ENCODE measurements at places on chromosomes 13 and 19.

- DNase-seq, result no peak
Observed at GRCh38 chr13:61180234-61180633, 235.4 kb downstream of the PCDH20 start.

DNA sequence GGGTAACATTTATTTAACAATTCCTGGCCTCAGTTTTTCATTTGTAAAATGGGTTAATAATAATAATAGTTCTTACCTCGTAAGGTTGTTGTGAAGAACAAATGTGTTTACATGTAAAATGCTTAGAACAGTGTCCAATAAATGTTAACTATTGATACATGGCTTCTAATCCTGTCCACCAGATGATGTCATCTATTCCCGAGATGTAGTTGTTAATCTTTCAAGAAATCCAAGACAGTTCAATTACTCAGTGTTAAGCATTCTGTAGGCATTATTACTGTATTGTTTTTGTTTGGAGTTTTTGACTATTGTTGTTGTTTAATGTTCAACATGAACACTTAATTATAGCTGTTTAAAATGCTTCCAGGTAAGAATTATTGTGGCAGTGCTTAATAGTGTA lies 131.0 kb upstream of the FNDC3A start:
- DNase-seq, result no peak

DNA sequence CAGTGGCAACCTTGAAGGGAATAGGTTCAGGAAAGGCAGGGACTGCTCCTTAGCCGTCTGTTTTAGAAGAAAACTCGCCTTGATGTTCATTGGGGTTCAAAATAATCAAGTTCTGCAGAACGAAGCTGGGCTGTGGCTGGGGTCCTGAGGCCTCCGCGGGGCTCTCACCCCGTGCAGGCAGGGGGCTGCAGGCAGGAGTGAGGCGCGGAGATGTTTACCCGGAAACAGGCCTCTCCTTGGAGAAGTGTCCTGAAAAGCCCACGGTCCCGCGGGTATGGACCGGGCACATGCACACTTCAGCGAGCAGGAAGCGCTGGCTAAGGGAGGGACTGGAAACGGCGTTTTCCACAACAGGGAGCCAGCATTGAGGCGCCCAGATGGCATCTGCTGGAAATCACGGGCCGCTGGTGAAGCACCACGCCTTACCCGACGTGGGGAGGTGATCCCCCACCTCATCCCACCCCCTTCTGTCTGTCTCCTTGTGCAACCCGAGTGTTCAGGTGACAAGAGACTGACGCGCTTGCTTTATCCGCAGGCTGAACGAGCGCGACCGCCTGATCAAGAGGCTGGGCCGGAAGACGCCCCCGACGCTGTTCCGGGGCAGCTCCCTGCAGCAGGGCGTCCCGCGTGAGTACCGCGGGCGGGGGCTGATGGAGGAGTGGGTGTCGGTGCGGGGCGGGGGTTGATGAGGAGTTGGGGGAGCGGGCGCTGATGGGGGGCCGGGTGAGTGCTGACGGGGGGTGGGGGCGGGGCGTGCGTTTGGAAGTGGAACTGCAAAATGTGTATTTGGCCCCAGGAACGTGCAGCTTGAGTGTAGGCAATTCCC lies 39.6 kb downstream of the SHISA2 start:
- peak; percentile 43 for DNase-seq

DNA sequence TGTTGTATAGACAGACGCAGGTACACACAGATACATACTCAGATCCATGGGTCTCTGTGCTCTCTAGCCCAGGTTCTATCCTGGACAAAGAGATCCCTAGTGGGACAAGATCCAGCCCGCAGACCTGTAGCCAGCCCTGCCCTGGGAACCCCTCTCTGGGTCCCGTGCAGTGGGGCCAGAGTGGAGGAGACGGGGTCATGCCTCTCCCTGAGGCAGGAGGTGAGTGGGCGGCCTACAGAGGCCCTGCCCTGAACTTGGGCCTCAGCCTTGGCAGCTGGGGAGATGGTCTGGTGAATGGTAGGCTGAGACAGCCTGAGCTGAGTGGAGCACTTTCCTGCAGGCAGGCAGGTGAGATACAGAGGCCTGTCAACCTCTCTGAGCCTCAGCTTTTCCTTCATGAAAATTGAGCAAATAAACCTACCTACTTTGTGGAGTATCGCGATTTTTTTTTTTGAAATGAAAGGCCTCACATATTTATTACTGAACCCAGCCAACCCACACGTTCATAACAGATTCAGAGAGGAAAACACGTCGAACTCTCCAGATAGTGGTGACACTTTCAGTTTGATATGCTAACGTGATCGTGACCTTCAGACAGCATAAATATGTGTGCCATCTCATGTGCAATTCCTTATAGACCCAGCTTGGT lies 3.4 kb upstream of the JUND start:
- no peak for DNase-seq

GRCh38 chr13:34458756-34459715 lies 483.0 kb upstream of the NBEA start:
- no peak for DNase-seq

DNA sequence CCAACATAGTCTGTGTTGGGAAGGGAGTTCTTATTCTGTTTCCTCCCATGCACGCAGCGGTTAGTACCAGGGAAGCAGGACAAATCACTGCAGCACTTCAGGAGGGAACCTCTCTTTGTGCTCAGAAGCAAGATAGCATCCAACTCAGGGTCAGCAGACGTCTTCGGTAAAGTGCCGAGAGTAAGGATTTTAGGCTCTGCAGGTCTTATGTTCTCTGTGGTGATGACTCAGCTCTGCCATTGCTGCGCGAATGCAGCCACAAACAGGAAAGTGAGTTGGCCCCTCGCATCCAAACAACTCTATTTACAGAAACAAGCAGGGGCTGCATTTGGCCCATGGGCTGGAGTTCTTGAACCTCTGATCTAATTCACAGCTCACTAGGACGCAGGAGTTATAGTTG lies 122.1 kb upstream of the SPATA13 start:
- no peak for DNase-seq

- DNase-seq, result no peak
Observed at GRCh38 chr13:31043957-31044356, 111.5 kb downstream of the TEX26 start.

DNA sequence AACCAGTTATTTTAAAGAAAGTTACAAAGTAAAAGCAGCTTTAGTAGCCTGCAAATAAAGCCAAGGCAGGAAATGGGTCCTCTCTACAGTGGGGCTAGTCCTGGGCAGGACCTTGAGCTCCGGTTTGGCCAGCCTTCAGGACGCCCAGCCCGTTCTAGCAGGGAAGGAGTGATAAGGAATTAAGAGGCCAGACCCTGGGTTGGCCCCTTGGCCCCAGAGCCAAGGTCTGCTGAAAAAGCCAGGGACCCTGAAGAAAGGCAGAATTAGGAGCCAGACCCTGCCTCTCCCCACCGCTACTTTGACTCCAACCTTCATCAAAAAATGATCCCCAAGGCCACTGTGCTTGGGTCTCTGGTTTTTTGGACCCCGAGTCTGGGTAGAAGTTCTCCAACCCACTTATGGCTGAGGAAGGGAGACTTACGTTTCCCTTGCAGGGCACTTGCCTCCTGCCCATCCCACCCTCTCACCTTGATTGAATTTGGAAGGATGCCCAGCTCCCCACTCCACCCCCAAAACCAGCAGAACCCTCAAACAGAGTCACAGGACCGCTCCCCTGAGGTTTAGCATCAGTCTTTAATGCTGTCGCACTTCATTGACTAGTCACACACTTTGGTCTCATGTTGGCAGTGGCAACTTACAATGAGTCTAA lies 3.9 kb downstream of the DNAJB1 start:
- no peak for DNase-seq

- no peak for DNase-seq
Observed at GRCh38 chr13:49421391-49421790, 22.5 kb downstream of the CAB39L start.

GRCh38 chr13:97328222-97328790 lies 105.7 kb upstream of the RAP2A start:
- DNase-seq, result no peak

- DNase-seq, result no peak
Observed at GRCh38 chr13:60514891-60515290, 117.9 kb downstream of the TDRD3 start.
